Stimulated activated CD8-positive, alpha-beta memory T cell treated with anti-CD3 and anti-CD28 coated beads, Interleukin-2, amount 100 ng/mL, for 48 hours (primary cell): ENCODE measurements at places on chromosomes 1 and 21.

GRCh38 chr1:200438911-200439310, 29.1 kb upstream of the ZNF281 start:
- no peak for DNase-seq

DNA sequence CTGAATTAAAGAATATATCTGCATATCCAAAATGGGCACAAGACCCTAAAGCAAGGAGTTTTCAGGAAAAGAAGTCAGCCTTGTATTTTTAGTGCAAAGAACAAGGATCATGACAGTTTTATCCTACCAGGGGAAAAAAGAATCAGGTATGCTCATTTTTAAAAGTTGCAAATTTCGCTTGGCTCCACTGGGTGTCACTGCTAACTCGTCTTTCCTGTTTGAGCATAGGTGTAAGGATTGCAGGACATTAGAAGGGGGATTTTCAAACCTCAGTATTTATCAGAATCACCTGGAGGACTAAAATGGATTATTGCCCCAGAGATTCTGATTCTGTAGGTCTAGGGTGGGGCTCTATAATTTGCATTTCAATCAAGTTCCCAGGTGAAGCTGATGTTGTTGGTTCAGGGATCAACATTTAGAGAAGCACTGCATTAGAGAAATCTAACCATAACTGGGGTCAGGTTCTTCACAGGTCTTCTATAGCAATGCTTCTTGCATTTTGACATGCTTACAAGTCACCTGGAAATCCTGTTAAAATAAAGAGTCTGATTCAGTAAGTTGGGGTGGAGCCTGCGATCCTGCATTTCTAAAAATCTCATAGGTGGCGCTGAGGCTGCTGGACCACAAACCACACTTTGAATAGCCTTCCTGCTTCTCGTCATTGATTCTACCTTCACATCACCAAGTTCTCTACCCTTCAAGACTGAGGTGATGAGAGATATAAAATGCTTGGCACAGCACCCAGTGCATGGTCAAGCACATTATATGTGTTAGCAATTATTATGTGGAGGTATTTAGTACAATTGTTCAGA, 39.6 kb downstream of the NUF2 start:
- DNase-seq: no peak

DNA sequence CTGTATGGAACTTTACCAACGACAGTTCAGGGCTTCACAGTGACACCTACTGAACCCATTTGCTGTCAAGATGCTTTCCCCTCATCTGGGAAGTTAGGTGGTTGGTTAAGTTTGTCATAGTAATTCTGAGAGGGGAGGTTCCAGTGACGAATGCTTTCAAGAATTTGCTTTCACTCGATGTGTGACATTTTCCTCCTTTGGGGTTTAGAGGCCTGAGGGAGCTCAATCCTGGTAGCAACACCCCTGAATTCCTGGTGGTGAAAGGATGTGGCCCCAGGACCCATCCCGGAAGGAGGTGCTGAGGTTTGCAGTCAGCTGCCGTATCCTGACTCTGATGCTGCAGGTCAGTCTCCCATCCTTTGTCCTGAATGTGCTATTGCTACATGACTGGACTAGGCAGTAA, 2.8 kb downstream of the PIGV start:
- DNase-seq: no peak

- no peak for DNase-seq
Measured at GRCh38 chr1:206420471-206420870, 49.8 kb upstream of the IKBKE start.

GRCh38 chr1:210328032-210328745, 513 bp upstream of the HHAT start:
- DNase-seq: no peak

DNA sequence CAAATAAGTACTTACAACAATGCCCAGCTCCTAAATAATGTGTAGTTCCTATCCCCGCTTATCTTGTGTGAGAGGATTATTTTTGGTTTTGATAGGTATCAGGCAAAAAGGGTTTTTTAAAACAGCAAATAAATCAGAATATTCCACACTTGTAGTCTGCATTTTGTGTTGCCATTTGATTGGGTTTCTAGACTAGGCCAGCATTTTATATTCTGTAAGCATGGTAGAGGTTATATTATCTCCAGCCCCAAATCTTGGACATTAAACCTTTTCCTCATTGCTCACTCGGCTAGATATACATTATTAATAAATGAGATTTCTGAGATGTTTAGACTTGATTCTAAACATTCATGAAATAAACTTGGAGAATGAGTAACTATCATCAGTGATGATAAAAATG, 165.7 kb upstream of the C1orf21 start:
- no peak for DNase-seq

- DNase-seq: no peak
Measured at GRCh38 chr1:92571578-92571977, 84.9 kb upstream of the GFI1 start.

DNA sequence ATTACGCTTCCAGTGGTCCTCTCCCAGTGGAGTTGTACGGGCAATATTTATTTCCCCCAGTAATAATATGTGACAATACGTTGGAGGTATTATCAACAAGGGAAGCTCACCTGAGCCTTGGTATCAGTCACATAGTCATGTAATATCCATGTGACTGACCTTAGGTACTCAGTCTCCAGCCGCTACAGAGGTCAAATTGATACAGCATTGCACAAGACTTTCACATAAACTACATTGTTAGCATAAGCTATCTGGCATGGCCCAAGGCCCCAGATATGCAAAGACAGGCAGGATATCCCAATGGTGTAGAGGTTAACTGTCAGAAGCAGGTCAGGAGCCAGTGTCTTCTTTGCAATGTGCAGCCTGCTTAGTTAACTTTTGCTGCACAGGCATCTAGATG, 15.3 kb upstream of the CHIT1 start:
- DNase-seq: no peak

DNA sequence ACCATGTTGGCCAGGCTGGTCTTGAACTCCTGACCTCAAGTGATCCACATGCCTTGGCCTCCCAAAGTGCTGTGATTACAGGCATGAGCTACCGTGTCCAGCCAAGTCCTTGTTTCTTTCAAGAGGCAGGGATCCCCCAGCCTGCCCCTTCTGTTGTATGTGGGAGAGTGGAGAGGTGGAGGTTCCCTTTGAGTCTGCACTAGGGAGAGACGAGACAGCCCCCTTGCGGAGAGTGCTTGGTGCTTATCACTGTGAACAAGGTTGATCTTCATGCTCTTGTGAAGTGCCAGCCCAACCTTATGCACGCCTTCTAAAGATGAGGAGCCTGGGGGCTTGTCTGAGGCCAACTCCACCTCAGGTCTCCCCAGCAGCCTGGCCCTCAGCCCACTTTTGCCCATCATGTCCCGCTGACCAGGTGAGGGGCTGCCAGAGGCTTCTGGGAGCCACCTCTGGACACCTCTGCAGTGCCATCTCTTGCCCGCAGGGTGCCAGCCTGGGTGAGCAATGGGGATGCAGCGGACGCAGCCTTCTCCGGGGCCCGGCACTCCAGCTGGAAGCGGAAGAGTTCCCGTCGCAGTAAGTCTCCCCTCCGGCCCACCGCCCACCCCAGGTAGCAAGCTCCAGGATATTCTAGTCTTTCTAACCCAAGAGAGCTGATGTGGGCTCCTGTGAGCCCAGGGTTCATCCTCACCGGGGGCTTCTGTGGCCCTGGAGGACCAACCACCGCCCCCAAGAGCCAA, 62.3 kb downstream of the ARHGEF10L start:
- DNase-seq: no peak

- DNase-seq: no peak
Measured at GRCh38 chr1:239016337-239016736, 370.0 kb upstream of the CHRM3 start.

DNA sequence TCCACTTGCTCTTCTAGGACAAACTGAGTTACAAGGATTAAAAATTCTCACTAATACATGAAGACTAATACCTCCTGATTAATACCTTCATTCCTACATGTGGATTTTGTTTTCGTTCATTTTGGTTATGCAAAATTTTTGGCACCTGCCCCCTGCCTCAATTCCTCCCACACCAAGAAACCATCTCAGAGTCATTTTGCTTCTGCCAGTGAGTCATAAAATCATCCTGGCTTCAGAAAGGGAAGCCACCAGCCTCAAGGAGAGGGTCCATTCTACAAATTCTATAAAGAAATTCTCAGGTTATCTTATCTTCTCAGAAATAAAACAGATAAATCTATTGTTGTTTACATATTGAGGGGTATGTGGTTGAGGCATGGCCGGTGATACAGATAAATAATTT, 103.2 kb upstream of the COA6 start:
- no peak for DNase-seq

- no peak for DNase-seq
Measured at GRCh38 chr1:224897529-224898327, 31.7 kb upstream of the DNAH14 start.

DNA sequence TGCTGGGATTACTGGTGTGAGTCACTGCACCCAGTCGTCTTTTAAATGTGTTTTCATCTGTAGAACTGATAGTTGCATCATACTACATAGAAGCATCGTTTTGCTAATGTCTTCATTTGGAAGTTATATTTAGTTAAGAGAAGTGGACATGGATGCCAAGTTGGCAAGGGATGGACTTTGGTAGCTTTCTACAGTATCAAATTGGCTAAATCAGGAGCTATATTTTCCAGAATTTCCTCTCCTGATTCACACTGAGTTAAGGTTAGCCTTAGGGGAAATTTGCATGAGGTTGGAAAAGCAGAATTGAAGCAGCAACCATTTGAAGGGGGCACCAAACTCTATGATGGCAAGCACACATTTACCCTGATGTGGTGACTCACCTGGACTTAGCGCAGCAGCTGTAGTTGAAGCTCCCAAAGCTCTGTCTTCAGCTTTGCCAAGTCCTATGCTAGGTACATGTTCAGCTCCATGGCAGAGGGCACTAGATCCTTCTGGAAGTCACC, 43.9 kb downstream of the DUSP10 start:
- DNase-seq: no peak

- no peak for DNase-seq
Measured at GRCh38 chr21:28207436-28208173, 785.1 kb downstream of the LTN1 start.

GRCh38 chr1:150596095-150596892, 16.9 kb upstream of the MCL1 start:
- no peak for DNase-seq

- no peak for DNase-seq
Measured at GRCh38 chr1:233326319-233326718, 1.2 kb upstream of the MAP3K21 start.

- DNase-seq: no peak
Measured at GRCh38 chr1:204192589-204193352, 3.5 kb downstream of the KISS1 start.

GRCh38 chr1:156694690-156694962, 10.8 kb downstream of the CRABP2 start:
- DNase-seq: no peak

- DNase-seq: no peak
Measured at GRCh38 chr1:53379662-53380002, 51.8 kb upstream of the LRP8 start.

DNA sequence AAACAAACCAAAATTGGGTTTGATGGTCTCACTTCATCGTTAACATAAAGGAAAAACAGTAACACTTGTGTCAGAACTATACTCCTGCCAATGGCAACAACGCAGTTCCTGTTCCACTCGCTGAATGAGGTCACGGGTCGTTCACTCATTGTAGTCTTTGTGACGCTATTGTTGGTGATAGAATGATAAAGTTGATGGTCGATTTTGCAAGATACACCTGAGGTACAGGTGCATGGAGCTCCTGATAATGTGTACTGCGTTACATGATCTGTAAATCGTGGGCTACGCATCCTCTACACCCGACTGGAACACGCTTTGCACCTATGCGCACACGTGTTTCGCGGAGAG, 391 bp upstream of the CENPS start:
- no peak for DNase-seq

GRCh38 chr1:190759807-190760206, 282.1 kb upstream of the BRINP3 start:
- no peak for DNase-seq

DNA sequence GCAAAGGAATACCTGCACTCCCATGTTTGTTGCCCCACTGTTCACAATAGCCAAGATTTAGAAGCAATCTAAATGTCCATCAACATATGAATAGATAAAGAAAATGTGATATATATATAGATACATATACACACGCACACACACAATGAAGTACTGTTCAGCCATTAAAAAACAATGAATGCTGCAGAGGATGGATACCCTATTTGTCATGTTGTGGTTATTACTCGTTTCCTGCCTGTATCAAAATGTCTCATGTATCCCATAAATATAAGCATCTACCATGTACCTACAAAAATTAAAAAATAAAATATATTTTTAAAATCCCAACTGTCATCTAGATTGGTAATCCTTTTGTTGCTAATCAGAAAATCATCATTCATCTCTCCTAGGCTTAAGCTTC, 634.8 kb upstream of the ADGRL2 start:
- DNase-seq: no peak

DNA sequence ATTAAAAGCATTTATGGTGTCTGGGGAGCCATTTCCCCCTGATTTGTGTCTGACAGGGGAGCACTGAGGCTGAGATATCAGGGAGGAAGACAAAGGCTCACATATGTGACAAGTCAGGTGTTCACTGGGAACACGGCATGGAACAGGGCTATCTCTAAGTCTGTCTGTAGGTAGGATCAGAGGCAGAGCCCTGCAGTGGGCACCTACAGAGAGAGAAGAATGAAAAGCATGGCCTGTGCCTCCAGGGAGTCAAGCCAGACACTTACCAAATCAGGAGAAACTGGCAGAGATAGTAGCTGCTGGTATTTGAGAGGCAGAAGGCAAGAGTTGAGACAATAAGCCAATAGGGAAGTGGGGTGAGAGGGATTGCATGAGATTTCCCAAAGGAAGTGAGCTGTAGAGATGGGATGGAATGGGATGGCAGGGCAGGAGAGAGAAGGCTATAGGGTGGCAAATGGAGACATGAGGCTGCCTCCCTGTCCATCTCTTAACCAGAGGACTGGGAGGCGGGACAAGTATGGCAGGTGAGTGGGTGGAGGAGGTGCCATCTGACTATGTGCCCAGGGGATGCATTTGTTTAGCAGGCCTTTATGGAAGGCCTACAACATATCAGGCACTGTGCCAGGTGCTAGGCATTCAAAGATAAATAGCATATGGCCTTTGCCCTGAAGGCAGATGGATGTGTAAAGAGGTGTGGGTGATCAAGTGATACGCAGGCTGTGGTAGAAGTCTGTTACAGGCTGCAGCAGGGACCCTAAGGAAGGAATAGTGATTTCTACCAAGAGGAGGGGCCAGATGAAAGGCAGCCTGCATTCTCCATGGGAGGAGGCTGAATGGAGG, 136.2 kb upstream of the IPO9 start:
- DNase-seq: no peak

GRCh38 chr1:116886291-116886878, 23.3 kb upstream of the PTGFRN start:
- no peak for DNase-seq

GRCh38 chr1:79006564-79006963, at the start of gene ADGRL4:
Gene ADGRL4 (minus strand): TSS chr1:79006730. CDS start chr1:79006654, 76 bp downstream.
- DNase-seq: no peak

- DNase-seq: no peak
Measured at GRCh38 chr1:154741741-154742495, 128.2 kb downstream of the KCNN3 start.
